Muscle of back (tissue), 13 donors: ENCODE measurements at places on chromosomes 16 and 17. TPM values are rescaled to one million over a fixed set of nuclear protein-coding genes. Genes with fewer than 3 reads are reported as not detected.
A peak's percentile ranks its signal among the peaks of the same experiment; 100 is the strongest.

CLEC3A gene
- polyA plus RNA-seq, result not detected

DNA sequence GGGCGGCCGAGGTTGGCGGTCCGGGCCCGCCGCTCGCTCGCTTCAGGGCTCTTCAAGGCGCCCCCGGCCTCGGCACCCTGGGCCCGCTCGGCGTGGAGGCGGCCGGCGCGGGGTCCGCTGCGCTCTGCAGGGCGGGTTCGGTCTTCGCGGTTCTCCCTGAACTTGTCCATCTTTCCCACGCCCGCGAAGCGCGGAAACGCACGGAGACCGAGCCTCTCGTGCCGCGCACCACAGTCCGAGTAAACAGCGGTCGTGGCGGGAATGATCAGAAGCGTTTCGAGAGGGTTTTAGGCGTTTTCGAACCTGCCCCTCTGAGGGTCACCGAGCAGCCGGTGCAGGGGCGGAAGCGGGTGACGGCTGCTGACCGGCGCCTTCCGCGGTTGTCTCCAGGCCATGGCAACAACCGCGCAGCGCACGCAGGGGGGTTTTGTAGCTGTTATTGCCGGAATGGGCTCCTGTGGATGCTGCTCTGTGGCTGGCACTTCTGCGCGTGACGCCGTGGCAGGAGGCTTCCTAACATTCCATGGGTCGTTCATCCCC lies 414 bp downstream of the NARF start:
- DNase-seq, result no peak

KCNG4 gene
- polyA plus RNA-seq, result not detected

DNA sequence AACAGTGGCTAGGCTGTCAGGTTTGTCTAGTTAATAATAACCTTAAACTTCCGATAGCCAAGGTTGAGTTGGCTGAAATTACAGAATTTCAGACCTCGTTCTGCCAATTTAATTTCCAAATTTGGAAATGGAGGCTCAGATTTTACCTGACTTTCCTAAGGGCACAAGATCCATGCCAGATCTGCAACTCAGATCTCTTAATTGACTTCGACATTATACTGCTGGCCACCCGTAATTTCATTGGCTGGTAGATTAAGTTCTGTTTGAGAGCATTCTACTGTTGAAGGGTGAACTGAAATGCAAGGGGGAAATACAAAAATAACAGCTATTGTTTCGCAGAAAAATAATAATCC lies 210.8 kb downstream of the CNTNAP4 start:
- DNase-seq, result no peak

FBXO31 gene
- 22.8 TPM for polyA plus RNA-seq

OR1F1 gene
- not detected for polyA plus RNA-seq

KCTD5 gene
- 21.4 TPM for polyA plus RNA-seq

GRCh38 chr16:64679976-64680690 lies 441.7 kb downstream of the CDH11 start:
- no peak for DNase-seq

- no peak for DNase-seq
Measured at GRCh38 chr16:47386201-47386718, 74.6 kb downstream of the ITFG1 start.

MYO18A gene
- polyA plus RNA-seq, result 213 TPM

APOBR gene
- polyA plus RNA-seq, result 0.85 TPM

DNA sequence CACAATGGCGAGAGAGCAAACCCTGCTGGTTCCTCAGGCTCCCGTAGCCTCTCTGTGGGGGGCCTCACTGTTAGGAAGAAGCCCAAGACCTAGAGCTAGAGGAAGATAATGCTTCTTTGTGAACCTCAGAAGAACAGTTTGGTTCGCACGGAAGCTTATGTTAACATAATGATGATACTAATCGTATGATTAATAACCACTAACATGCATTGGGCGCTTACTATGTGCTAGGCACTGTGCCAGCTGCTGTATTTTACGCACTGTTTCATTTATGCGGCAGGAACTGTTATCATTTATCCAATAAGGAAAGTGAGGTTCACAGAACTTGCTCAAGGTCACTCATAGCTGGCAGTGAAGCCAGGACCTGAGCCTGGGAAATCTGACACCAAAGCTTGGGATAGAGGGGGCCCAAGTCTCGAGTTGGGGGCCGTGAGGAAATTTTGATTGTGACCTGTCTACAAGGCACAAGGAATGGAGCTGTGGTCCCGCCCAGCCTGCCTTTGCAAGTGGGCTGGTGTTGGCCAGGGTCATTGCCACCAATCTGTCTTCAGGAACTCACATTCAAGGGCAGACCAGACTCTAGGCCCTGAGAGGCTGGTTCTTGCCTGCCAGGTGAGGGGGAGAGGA lies 6.8 kb downstream of the PRCD start:
- DNase-seq, result no peak

EPOP gene
- 0.46 TPM for polyA plus RNA-seq

GRCh38 chr17:40061609-40062038 lies 1.1 kb upstream of the THRA start:
- DNase-seq, result no peak

DNA sequence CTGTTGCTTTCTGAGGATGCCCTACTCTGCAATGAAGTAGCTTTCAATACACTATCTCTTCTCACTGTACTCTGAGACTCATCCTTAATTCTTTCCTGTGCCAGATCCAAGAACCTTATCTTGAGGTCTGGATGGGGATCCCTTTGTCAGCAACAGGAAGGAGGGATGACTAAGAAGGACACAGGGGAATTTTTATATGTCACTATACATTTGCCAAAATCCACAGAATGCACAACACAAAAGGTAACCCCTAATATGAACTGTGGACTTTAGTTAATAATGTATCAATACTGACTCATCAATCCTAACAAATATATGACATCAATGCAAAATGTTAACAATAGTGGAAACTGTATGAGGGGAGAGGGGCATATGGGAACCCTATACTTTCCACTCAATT lies 4.7 kb upstream of the RBBP6 start:
- DNase-seq, result no peak

GRCh38 chr16:88558457-88559442 lies 11.5 kb upstream of the ZC3H18 start:
- DNase-seq, result peak; percentile 53

MMP28 gene
- polyA plus RNA-seq, result 2.3 TPM

DNA sequence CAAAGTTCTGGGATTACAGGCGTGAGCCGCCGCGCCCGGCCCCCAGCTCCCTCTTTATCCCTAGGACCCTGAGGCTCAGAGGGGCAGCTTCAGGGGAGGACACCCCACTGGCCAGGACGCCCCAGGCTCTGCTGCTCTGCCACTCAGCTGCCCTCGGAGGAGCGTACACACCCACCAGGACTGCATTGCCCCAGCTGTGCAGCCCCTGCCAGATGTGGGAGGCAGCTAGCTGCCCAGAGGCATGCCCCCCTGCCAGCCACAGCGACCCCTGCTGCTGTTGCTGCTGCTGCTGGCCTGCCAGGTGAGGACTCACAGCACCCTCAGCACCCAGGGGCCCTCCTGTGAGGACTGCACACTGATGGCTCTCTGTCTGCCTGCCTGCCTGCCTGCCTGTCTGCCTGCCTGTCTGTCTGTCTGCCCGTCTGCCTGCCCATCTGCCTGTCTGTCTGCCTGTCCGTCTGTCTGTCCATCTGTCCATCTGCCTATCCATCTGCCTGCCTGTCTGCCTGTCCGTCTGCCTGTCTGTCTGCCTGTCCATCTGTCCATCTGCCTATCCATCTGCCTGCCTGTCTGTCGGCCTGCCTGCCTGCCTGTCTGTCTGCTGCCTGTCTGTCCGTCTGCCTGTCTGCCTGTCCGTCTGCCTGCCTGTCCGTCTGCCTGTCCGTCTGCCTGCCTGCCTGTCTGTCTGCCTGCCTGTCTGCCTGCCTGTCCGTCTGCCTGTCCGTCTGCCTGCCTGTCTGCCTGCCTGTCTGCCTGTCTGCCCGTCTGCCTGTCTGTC lies 5.0 kb downstream of the GCGR start:
- no peak for DNase-seq

- DNase-seq, result peak; percentile 42
Measured at GRCh38 chr16:77308163-77308561, 109.0 kb downstream of the SYCE1L start.

DNA sequence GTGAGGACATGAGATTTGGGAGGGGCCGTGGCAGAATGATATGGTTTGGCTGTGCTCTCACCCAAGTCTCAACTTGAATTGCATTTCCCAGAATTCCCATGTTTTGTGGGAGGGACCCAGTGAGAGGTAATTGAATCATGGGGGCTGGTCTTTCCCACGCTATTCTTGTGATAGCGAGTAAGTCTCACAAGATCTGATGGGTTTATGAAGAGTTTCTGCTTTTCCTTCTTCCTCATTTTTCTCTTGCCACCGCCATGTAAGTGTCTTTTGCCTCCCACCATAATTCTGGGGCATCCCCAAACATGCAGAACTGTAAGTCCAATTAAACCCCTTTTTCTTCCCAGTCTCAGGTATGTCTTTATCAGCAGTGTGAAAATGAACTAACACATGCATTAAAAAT lies 40.6 kb downstream of the CCT6B start:
- DNase-seq, result no peak

GRCh38 chr17:73803964-73804435 lies 159.8 kb upstream of the SDK2 start:
- DNase-seq, result no peak
